ENCODE measurements at places on chromosomes 16 and 17.

- no peak for DNase-seq
These were observed 7.4 kb upstream of the PPP1R9B start for GRCh38 chr17:50157891-50158290.

- DNase-seq, result no peak
These were observed 656.2 kb downstream of the KCNJ2 start for GRCh38 chr17:70825321-70826125.

DNA sequence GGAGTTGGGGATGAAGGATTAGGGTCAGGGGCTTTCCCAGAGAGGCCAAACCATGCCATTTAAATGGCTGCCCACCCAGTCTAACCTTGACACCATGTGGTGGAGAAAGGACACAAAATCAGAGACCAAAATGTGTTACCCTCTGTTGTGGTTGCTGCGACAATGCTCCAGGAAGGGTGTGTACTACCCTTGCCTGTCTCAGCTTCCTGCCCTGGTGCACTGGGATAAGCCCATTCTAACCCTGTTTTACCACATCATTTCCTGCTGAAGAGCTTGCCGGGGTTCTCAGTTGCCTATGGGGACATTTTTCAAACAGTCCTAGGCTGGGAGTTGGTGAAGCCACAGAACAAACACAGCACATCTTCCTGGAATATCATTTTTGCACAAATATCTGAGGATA, 4.9 kb downstream of the OR4D1 start:
- DNase-seq, result no peak

GRCh38 chr17:81583589-81584342, 31.6 kb upstream of the FAAP100 start:
- peak; percentile 24 for DNase-seq

- DNase-seq, result no peak
These were observed 17.3 kb downstream of the ARHGAP44 start for GRCh38 chr17:12806630-12807029.

- no peak for DNase-seq
These were observed 7.7 kb downstream of the NSRP1 start for GRCh38 chr17:30124273-30124796.

- DNase-seq, result no peak
These were observed 143.4 kb downstream of the IRF8 start for GRCh38 chr16:86042393-86042792.

- DNase-seq, result no peak
These were observed 22.2 kb downstream of the MYL4 start for GRCh38 chr17:47231334-47231733.

DNA sequence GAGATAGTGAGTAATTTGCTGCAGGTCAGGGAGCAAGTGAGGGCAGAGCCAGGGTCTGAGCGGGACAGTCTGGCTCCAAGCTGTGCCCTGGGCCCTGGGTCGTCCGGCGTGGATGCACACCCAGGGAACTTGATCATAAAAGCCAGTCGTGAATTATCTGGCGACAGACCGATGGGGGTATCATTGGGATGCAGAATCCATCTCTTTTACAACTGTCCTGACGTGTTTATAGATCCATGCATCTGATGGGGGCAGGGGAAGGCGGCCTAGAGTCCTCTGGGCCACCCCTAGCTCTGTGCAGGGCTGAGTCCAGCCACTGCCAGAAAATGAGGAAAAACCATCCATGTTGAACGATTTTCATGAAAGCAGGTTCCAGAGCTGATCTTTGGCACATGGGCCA, 332.8 kb downstream of the C16orf95 start:
- DNase-seq, result no peak

GRCh38 chr16:35182943-35183550, 1723.6 kb downstream of the TP53TG3F start:
- no peak for DNase-seq

DNA sequence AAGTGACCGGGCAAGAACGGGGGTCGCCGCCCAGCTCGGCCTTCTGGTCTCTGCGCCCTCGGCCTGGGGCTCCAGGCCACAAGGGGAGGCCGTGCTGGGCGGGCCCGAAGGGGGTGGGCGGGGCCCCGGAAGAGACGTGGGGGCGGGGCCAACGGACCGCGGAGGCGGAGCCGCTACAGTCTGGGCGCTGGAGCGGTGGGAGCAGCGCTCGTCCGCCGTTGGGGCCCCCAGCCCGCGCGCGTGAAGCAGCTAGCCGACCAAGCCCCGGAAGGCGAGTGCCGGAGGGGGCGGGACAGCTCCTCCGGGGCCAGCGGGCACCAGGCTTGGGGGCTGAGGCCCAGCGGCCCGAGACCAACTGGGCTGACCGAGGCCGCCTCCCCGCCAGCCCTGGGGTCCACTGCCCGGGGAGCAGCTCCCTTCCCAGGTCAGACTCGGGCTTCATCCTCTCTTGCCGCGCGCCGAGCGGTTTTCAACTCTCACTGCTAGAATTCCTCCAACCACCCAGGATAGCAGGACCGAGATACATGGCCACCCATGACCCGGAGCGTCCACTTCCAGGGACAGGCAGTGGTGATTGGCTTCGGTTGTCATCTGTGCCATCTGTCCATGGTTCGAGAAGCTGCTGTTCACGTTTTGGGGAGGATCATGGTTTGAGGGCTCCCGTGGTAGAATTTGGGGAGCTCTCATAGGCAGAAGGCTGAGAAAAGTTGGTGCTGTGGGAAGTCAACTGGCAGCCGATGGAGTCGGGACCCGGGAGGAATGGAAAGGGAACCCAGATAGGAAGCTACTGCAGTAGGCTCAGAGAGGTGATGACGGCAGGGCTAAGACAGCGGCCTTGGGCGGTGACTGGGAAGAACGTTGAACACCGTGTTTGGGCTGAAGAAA, 44.6 kb upstream of the LCMT1 start:
- DNase-seq, result peak; percentile 60

DNA sequence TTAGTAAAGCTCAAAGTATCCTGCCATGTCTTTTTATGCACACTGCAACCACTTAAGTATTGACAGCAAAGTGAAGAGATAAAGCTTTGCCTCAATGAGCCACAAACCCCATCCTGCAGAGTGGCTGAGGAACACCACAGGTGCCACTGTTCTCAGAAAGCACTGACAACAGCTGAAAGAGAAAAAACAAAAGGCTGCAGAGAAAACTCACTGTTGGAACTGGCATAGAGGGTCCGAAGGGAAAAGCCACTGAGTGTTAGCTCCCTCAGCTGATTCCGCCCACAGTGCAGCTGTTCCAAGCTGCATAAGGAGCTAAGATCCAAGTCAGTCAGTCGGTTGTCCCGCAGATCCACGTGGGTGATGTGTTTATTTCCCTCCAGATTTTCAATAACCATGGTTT, 48.3 kb downstream of the PHLPP2 start:
- no peak for DNase-seq

GRCh38 chr17:6231886-6232731, 161.9 kb downstream of the WSCD1 start:
- DNase-seq, result no peak

DNA sequence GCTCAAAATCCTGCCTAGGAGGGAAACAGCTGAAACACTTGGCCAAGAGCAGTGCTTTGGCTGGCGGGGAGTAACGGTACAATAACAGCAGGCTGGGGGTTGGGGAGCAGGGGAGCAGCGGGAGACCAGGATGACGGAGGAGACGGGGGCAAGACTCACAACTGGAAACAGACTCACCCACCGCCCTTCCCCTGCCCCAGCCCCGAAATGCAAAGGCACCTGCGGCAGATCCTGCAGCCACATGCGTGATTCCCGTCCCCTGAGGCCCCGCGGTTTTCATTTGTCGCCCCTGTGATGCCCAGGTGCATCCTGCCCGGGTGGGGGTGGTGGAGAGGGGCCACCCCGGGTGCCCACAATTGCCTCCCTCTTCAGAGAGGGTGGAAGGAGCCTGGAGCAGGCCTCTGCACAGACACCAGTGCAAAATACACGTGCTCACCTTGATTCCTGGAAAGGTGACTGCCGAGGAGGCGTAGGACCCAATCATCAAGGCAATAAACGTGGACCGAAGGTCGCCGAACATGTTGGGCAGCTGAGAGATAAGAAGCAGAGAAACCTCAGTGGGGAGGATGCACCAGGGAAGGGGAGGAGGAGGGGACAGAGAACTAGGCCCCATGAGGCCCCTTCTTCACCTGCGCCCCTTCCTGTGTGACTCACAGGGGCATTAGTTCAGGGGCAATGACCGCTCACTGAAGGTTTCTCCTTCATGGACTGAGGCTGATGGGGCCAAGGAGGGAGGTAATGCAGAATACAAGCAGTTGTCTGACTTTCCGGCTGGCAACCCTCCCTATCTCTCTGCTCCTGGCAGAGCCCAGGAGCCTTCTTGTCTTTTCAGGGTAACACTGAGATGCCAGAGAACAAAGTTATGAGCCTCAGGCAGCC, 30.4 kb upstream of the PITPNA start:
- DNase-seq, result no peak

GRCh38 chr17:48490451-48490892, 40.3 kb downstream of the HOXB1 start:
- DNase-seq, result no peak

GRCh38 chr17:19335951-19336631, 26.4 kb downstream of the B9D1 start:
- no peak for DNase-seq

GRCh38 chr16:16861546-16861945, 482.6 kb downstream of the NPIPA7 start:
- DNase-seq, result peak; percentile 14

DNA sequence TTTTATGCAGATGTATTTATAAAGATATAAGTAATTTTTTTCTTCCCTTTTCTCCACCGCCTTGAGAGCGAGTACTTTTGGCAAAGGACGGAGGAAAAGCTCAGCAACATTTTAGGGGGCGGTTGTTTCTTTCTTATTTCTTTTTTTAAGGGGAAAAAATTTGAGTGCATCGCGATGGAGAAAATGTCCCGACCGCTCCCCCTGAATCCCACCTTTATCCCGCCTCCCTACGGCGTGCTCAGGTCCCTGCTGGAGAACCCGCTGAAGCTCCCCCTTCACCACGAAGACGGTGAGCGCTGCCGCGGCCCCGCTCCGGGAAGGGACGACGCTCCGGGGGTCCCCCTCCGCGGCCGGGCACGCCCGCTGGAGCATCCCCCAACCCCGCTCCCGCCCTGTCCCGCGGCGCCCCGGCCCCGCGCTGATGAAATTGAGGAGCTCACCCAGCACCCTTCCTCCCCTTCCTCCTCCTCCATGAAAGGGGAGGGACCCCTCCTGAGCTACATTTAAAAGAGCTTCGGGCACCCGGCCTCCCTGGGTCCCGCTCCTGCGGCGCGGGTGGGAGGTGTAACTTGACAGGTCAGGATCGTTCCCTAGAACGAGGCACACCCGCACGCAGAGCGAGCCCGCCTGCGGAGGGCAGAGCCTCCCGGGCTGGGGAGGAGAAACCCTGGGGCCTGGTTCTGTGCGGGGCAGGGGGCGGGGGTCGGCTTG, 706 bp downstream of the HLF start:
- no peak for DNase-seq

DNA sequence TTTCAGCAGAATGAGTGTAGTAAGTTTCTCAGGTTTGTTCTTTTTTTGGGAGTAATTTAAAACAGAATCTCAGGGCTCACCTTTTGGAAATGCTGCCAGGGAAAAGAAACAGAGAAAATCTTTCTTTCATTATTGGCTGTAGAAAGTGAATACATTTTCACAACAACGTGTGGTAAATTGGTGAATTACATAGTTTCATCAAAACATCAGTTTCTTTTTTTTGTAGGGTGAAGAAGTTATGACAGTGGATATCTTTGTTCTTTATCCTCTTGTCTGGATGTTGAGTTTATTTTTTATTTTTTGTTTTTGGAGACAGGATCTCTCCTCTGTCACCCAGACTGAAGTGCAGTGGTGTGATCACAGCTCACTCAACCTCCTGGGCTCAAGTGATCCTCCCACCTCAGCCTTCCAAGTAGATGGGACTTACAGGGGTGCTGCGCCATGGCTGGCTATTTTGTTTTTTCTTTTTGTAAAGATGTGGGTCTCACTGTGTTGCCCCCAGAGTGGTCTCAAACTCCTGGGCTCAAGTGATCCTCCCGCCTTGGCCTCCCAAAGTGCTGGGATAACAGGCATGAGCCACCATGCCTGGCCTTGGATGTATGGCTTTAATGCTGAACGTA, 2.4 kb downstream of the ZNF267 start:
- DNase-seq, result no peak

- DNase-seq, result no peak
These were observed 11.4 kb upstream of the TNRC6C start for GRCh38 chr17:77946900-77947645.

- no peak for DNase-seq
These were observed 10.2 kb upstream of the ETV4 start for GRCh38 chr17:43556292-43556691.

GRCh38 chr17:299546-299945, 53.1 kb downstream of the RPH3AL start:
- no peak for DNase-seq

- no peak for DNase-seq
These were observed 755 bp downstream of the RPL3L start for GRCh38 chr16:1953734-1954133.

- no peak for DNase-seq
These were observed 141.9 kb downstream of the TMEM132E start for GRCh38 chr17:34721326-34721725.

DNA sequence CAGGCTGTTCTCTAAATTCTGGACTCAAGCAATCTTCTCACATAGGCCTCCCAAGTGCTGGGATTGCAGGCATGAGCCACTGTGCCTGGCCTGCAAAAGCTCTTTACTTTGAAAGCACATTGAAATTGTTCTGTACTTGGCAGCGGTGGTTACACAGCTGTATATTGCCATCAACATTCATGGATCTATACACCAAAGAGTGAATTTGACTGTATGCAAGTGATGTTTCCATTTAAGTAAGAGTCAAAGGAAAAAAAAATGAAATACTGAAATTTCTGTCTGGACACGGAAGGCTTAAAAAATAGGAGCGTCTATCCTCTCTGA, 450.6 kb upstream of the PSMD7 start:
- DNase-seq, result no peak

DNA sequence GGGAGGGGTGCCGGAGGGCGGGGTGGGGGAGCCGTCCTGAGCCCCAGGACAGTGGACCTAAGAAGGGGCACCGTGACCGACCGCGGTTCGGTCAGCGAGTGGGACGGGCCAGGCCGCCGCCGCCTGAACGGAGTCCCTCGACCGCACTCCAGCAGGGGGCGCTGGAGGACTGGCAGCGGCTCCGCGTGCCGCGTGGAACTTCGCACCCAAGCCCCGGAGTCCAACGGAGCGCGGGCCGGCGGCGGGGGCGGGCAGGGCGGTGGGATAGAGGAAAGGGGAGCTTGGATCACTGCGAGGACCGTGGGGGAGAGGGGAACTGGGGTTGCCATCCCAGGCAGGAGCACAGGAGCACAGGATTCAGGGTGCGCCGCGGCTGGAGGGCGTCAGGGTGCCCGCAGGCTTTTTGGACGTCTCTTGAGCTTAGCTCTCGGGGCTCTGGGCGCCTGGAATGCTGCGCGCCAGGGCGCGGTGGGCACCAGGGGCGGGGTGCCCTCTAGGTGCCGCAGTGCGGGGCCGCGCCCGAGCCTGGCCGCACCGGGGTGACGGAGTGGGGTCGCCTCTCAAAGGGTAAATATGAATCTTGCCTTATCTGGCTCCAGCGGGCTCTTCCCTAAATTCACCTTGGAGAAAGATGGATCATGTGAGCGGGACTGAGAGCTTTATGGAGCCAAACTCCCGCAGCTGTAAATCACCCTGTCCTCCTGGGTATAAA, 379 bp upstream of the OTOP2 start:
- peak; percentile 70 for DNase-seq

GRCh38 chr17:50872710-50873424, 6.7 kb upstream of the TOB1 start:
- DNase-seq, result no peak

- DNase-seq, result no peak
These were observed 6.9 kb upstream of the C16orf78 start for GRCh38 chr16:49366669-49367068.

GRCh38 chr17:8314797-8315763, 5.0 kb downstream of the ARHGEF15 start:
- DNase-seq, result no peak

GRCh38 chr17:1552932-1553331, 9.7 kb downstream of the PITPNA start:
- DNase-seq, result no peak

- no peak for DNase-seq
These were observed 66.6 kb upstream of the ZNF469 start for GRCh38 chr16:88316151-88316550.
